ENCODE measurements at places on chromosomes 6 and 20.

- no peak for DNase-seq
Observed at GRCh38 chr6:11343963-11344723, 111.7 kb upstream of the NEDD9 start.

- peak; percentile 19 for DNase-seq
Observed at GRCh38 chr6:38933426-38933825, 115.2 kb upstream of the GLP1R start.

GRCh38 chr20:34075647-34076046 lies 36.4 kb downstream of the EIF2S2 start:
- no peak for DNase-seq

GRCh38 chr6:106613590-106613989 lies 15.7 kb downstream of the RTN4IP1 start:
- DNase-seq, result no peak

DNA sequence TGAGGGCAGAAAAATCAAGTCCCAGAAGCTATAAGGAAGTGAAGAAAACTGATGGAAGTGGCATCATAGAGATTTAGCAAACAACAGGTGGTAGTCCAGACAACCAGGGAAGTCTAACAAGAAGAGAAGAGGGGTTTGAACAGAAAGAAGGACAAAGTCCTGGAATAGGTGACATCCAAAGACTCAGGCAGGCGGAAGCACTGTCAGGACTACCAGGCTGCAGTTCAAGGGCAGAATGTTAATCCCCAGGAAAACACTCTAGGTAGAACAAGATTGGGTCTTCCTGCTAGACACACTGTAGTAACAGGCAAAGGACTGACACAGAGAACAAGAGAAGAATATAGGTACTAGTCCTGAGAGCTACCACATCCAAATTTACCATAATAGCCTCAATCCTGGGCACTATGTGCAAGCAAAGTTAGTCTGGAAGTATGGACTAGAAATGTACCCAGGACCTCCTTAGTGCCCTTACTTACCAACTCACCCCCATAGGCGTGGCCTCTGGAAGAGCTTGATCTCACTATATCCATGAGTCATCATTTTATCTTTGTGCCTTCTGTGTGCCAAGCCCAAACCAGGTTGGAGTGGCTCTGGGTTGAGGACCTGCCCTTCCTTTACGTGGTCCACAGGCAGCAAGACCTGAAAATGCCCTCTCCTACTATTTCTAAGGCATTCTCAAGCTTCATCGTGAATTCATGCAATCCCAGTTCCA lies 2.2 kb upstream of the EPB41L2 start:
- no peak for DNase-seq

GRCh38 chr20:49993301-49993751 lies 10.5 kb downstream of the SNAI1 start:
- no peak for DNase-seq

- no peak for DNase-seq
Observed at GRCh38 chr6:168183613-168183970, 104.6 kb upstream of the FRMD1 start.

- no peak for DNase-seq
Observed at GRCh38 chr6:55016261-55016660, 158.1 kb upstream of the HCRTR2 start.

GRCh38 chr6:67883500-67884366 lies 751.3 kb upstream of the ADGRB3 start:
- no peak for DNase-seq

All from CD4-positive, alpha-beta T cell treated with Interleukin-10 for 1 hour (primary cell).